ENCODE measurements at places on chromosomes 1 and 21.

- no peak for DNase-seq
Observed at GRCh38 chr1:77024500-77024899, 157.2 kb downstream of the ST6GALNAC5 start.

- peak; percentile 53 for DNase-seq
Observed at GRCh38 chr1:47997289-47998200, at the start of gene TRABD2B. TRABD2B (minus strand) TSS chr1:47997385.

- DNase-seq, result no peak
Observed at GRCh38 chr1:167454304-167454893, 63.9 kb downstream of the CD247 start.

DNA sequence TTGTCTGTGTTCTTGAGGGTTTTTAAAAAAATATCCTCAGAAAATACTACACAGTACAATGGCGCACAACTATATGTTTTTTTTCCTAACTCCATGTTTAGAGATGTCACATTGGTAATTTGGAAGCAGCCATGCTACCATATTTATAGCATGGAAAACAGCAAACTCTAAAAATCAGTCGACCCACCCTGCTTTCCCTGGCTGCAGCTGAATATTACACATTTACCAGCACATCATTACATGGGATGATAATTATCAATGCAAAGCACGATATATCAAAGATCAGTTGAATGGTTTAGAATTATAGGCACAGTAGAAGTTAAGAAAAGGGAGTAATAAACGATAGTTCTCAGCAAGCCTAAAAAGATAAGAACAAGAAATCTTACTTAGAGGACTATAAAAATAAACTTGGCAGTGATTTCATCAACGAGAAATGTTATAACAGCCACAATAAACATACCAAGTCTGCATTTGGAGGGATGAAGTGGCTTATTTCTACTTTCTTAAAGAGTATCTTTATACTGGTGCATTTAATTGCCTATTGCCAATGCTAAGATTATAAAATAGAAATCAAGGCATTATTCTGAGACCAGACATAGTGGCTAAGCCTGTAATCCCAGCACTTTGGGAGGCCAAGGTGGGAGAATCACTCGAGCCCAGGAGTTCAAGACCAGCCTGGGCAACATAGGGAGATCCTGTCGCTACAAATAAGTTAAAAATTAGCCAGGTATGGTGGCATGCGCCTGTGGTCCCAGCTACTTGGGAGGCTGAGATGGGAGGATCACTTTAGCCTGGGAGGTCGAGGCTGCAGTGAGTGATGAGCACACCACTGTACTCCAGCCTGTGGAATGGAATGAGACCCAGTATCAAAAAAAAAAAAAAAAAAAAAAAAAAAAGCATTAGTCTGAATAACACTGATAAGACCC lies 43.4 kb downstream of the WDR64 start:
- DNase-seq, result no peak

- no peak for DNase-seq
Observed at GRCh38 chr1:79711001-79711431, 704.5 kb upstream of the ADGRL4 start.

DNA sequence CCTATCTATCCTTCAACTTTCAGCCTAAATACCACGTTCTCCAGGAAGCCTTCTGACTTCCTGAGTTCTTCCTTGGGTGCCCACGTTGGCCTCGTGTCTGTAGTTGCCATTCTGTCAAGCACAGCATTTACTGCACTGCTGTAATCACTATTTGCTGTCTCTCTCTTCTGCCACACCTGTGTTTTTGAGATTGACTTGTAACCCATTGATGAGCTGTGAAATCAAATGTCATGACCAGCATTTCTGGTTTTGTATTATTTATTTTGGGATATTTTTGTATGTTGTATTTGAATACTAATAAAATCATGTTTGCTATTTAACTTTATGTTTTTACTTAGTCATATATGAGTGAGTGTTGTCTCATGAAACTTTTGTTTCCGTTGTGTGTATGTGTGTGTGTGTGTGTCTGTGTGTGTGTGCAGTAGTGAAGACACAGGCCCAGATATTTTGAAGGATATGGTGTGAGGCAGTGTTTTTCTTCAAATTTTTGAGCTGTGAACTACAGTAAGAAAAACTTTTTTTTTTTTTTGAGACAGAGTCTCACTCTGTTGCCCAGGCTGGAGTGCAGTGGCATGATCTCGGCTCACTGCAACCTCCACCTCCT lies 126.2 kb upstream of the SERBP1 start:
- no peak for DNase-seq

DNA sequence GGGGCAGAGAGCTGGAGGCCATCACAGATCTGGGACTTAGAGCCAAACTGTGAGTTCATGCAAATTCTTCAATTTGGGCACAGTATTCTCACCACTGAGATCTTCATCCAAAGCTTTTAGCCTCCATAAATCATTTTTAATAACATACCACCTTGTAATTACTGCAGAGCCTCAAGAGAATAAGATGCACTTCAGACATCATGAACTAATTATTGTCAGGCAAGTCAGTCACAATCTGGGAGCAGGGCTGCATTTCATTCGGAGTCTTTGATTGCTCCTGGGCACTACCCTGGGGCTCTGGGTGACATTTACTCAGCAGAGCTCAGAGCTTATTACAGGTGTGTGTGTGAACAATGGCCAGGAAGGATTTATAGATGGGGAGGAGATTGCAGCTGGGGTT lies 623.7 kb downstream of the PTPRU start:
- no peak for DNase-seq

DNA sequence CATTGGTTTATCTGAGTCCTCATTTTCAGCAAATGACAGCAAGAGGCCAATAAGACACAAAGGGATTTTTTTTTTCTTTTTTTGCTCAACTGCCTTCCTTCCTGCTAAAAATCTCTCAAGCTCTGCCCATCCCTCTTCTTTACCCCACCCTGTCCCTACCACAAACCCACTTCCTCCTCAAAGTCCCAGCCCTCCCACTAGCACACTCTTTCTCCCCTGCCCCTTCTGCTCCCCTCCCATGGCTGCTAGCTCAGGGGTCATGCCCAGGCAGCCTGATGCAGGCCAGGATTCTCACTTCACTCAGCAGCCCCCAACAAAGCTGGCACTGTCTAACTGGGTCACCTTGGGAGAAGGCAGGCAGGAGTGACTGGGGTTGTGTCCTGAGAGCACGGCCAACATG lies 28.8 kb upstream of the PPP2R5A start:
- no peak for DNase-seq

Measured in stimulated activated CD8-positive, alpha-beta memory T cell treated with anti-CD3 and anti-CD28 coated beads, Interleukin-15, amount 100 ng/mL, for 24 hours (primary cell).